ENCODE measurements at places on chromosomes 5 and 9.

DNA sequence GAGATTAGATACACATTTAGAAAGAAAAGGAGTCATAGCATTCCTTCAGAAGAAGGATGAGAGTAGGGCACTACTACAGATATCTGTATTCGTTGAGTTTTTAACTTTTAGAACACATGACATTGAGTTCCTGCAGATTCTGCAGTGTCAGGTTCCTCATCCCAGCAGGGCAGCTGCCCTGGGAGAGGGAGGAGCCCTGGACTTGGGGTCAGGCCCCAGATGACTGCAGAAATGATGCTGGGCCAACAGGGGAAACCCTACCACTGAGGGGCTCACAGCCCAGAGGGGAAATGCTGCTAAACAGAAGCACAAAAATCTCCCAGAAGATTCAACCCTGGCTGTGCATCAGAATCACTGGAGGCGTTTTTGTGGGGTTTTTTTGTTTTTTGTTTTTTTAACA is 68.9 kb upstream of the TAF1L start:
- DNase-seq, result no peak

GRCh38 chr9:93244510-93245436 is 60.8 kb downstream of the WNK2 start:
- DNase-seq, result no peak

DNA sequence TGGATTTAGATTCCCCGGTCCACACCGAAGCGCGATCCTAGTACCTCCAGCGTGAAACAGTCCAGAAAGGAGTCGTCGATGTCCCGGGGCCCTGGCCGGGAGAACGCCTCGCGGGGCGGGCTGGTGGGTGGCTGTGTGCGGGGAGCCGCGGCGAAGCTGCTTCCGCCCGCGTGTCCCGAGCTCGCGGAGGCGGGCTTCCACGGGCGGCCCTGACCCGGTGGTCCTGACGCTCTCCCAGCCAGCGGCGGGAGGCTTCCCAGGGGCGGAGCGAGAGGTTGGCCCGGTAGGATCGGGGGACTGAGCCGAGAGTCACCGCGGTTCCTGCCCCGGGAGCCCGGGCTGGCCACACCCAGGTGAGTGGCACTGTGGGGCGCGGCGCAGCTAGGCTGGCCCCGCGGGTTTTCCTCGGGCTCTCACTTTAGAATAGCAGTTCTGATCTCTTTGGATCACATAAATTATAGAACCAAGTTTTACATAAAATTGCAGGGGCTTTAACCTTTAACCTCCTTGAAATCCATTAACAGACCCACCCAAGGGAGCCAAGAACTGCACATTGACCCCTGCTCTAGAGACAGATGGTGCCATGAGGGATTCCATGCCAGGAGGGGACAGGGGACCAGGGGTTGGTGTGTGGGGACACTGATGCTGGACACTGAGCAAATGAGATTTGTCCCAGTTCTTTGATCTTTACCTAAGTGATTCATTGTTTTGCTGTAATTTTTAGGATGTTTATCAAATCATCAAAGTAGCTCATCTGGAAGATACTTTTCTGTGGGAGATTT is 29.2 kb upstream of the IL31RA start:
- no peak for DNase-seq

DNA sequence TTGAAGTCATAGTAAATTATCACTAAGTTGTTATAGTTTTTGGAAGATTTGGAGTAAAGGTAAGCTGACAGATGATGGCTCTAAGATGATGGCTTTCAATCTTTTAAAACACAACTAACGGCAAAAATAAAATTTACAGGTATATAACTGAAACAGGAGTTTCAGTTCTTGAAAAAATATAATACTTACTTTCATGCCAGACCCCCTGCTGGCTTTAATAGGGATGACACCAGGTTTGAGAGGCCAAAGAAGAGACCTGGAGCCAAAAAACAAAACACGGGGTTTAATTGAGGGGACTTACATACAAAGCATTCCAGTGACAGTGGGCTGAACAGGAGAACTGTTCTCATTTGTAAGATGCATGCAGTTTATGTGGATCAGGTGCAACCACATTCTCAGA is 301.7 kb upstream of the PCSK5 start:
- no peak for DNase-seq

DNA sequence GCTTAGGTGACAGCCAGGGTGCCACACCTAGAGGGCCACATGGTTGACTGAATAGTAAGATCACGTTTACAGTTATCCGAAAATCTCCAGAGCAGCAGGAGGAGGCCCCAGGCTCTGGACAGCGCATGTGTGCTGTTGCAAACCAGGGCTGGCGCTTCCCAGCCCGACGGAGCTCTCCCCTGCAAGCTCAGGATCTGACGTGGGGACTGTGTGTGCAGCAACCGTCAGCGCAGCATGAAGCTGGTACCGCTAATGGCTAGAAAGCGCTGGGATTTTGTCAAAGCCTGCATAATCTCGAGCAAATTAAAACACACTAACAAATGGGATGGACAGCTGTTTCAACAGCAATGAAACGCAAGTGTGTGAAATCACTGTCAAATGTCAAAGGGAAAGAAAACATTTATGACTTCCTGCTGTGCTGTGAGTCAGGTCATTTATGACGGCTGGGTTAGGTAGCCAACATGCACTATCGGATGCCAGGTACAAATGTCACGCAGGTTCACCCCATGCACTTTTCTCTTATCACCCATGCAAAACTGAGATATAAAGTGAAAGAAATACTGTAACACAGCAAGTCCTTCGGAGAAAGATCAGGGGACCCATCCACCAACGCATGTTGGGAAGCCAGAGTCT is 7.5 kb downstream of the SURF4 start:
- no peak for DNase-seq

DNA sequence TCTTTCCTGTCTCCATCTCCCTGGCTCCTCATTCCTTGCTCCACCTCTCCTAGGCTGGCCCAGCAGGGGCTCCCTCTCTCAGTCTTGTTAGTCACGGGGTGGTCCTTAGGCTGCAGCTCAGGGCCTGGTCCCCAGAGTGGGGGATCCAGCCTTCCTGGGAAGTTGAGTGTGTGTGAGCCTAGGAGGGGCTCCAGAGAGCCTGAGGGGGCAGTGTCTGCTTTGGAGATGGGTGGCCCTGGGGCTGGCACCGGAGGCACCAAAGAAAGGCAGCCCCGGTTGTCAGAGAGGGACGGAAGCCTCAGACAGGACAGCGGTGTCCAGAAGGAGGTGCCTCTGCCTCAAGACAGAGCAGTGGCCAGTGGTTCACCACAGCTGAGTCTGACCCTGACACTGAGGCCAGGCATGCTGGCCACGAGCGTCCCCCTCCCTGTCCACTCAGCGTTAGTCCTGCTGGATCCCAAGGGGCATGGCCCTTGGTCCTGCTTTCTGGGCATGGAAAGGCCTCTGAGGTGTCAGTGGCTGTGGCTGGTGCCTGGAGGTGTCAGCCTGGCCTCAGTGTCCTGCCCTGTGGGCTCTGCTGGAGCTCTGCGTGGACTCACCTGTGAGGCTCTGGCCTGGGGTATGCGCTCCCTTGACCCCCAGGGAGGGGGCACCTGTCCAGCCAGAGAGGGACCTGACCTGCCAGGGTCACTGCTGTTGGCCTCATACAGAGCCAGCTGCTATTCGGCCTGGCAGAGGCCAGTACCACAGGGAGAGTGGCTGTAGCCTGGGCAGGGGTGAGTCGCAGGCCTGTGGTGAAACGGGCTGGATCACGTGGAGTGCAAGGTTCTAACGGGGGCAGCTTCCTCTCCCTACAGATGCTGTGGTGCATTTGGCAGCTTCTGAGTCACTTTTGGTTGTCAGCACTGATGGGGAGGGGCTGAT is 130.6 kb downstream of the CACNA1B start:
- DNase-seq, result no peak

GRCh38 chr5:2749514-2750025 is 1.9 kb downstream of the IRX2 start:
- DNase-seq, result no peak

GRCh38 chr5:121872856-121873255 is 21.2 kb downstream of the FTMT start:
- DNase-seq, result no peak

DNA sequence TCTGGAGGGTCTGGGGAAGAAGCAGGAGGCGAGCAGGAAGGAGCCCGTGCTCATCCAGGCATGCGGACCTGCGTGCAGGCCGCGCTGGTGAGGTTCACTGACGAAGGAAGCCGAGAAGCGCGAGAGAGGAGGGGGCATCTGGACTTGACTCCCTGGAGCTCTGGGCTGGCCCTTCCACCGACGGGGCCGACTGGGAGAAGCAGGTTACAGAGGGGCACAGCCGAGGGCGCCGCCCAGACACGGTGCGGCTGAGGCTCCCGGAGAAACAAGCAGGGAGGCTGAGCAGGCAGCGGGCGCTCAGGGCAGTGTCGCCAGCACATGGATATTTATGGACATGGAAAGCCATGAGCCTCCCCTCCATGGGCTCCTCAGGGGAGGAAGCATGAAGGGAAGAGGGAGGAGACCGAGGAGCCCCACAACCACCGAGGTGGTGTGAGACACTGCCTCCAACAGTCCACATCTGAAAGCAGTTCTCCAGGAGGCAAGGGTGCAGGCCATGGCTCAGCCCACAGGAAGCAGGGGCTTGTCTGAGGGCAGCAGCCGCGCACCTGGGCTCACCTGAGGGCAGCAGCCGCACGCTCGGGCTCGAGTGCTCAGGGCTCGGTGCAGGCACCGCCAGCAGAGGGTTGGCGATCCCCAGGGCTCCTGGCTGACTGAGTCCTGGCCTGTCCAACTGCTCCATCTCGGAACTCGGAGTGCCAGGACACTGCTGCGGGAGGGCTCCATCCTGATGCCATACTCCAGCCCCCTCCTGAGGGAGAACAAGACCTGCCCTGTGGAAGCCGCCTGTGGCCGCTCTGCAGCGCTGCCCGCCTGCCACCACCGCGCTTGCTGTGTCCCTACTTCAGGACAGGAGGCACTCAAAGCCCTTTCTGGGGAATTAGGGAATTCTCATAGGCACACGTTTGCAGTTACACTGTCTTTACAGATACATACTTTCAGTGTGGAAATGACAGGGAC is 15.7 kb upstream of the INPP5E start:
- DNase-seq, result no peak

All from activated CD4-positive, alpha-beta T cell treated with anti-CD3 and anti-CD28 coated beads, Interleukin-2, amount 50 U/mL, for 1 hour (primary cell).